ENCODE measurements at places on chromosomes 13 and 19. TPM values are rescaled to one million over a fixed set of nuclear protein-coding genes. Genes with fewer than 3 reads are reported as not detected.

DNA sequence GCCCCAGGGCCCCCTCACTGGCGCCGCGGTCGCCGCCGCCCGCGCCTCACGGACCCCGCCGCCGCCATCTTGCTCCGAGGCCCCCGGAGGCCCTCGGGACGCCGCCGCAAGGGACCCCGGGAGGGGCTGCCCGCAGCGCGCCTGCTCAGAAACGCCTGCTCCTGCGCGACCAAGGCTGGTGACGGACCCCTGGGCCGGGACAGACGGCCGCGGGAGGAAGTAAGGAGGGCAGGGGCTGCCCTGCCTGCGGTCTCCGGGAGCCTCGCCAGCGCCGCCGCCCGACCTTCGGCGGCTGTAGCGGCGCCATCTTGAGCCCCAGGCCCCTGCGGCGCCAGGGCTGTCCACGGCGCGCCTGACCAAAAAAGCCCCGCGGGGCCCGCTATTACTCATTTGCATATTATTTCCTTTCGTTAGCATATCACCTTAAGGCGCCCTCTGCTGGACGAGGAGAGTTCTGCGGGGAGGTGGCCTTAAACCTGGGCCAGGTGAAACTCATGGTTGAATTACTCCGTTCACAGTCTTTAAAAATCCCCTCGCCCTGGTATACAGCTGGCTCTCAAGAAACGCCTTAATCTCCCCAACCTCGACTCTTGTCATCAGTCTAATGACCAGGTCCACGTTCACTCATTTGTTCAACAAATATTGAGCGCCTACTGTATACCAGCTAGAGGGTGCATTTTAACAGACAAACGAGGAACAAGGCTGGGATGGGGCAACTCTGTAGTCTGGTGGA lies at the start of gene REXO1:
Gene REXO1 (minus strand): TSS at position 85 of the 733 bp plus-strand sequence. CDS start 125 bp downstream, outside the sequence.
- peak; percentile 87 for DNase-seq

DNA sequence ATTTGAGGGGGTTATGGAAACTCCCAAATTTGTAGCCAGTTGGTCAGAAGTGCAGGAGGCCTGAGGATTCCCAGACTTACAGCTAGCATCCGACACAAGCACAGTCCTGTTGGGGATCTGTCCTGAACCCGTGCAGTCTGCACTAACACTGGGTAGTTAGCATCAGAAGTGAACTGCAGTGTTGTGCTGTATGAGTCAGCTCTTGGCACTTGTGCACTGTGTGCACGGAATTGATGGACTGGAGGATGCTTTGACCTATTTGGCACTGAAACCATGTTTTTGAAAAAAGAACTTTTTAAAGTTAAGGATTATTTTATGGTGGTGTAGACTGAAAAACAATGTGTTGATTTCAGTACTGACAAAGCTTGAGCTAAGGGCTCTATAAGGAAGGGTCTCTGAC lies 279.0 kb downstream of the NHLRC3 start:
- peak; percentile 62 for DNase-seq

NR2F6 gene
- total RNA-seq, result 10.0 TPM

KLK12 gene
- total RNA-seq, result not detected

GRCh38 chr13:54593504-54593903 lies 1564.9 kb downstream of the OLFM4 start:
- DNase-seq, result no peak

GRCh38 chr19:10998045-10998533 lies 37.3 kb downstream of the SMARCA4 start:
- DNase-seq, result peak; percentile 29

Measured in IMR-90 (cell line).